ENCODE measurements at places on chromosomes 2 and 18.
A peak's percentile ranks its signal among the peaks of the same experiment; 100 is the strongest.

- DNase-seq, result no peak
Measured at GRCh38 chr2:144240656-144241339, 279.1 kb downstream of the ZEB2 start.

DNA sequence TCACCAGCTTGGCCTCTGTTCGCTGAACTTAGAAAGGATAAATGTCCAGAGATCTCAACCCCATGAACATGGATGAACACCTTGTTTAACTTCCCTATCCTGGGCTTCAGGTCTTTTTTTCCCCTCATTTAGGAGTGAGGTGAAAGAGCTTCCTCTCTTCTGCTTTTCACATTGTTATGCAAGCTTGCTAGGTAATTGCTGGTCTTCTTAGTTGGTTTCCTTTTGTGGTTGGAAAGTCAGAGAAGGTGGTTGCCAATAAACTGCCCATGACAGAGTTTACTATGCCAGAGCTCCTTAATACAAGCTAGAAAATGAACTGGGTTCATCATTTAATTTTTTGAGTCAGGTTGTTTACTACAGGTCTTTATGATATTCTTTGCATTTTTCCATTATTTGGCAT, 16.6 kb downstream of the SLC9A4 start:
- DNase-seq, result no peak

- DNase-seq, result no peak
Measured at GRCh38 chr2:144666032-144666431, 146.1 kb upstream of the ZEB2 start.

GRCh38 chr2:237535385-237536082, 30.8 kb upstream of the PRLH start:
- no peak for DNase-seq

DNA sequence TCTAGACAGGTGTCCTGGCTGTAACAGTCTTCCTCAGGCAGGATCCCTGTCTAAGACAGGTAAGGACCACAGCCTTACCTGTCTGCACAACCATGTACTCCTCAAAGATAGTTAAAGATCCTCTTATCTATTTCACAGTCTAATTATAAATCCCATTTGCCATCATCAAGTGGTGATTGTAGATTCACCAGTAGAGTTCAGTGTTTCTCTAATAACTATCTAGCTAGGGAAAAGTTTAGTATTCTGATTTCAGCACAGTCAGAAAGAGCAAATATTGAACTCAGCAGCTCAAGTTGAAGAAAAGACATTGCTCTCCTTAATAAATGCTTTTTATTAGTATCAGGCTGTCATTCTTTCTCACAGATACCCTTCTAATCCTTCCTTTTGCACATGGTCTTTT, 1305.5 kb upstream of the NXPH2 start:
- no peak for DNase-seq

DNA sequence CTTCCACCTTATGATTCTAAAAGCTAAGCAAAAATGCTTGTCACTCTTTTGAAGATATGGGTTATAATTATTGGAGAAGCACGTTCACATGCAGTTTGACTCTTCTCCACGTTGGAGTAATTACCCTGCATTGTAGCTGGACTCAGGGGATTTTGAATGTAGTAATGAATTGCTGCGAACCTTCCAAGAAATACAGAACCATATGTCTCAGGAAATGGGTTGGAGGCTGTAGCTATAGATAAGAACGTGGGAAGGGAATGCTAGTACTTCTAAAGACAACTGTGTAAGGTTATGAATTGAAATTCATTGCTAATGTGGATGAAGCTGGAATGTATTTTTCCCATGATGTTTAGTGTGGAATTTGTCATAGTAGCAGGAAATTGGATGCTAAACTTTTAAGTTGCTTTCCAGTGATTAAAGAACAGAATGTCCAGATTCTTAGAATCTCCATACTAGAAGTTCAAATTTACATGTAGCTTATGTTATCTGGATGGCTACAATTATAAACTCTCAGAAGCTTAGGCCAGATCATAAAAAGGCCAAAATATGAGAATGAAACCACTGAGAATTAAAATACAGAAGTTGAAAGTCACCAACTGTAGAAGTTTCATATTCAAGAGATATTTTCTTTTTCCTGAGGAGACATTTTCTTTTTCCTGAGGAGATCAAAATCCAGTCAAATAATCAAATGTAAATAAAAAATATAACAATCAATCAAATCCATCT, 27.3 kb upstream of the SPOPL start:
- DNase-seq, result no peak

DNA sequence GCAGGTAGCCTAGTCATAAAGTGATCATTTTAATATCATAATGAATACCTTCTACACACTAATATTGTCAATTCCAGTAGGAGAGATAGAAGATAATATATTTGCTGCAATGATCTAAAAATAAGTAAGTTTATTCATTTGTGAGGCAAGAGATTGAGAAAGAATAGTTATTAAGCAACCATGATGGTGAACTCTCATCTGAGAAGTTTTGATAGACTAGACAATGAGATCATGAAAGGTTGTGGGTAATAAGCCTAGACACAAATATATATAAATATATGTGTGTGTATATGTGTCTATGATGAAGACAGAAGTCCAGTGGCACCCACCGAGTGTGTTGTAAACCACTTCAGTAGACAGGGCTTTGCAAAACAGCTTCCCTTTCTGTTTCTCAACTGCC, 181.0 kb upstream of the CHST9 start:
- no peak for DNase-seq

DNA sequence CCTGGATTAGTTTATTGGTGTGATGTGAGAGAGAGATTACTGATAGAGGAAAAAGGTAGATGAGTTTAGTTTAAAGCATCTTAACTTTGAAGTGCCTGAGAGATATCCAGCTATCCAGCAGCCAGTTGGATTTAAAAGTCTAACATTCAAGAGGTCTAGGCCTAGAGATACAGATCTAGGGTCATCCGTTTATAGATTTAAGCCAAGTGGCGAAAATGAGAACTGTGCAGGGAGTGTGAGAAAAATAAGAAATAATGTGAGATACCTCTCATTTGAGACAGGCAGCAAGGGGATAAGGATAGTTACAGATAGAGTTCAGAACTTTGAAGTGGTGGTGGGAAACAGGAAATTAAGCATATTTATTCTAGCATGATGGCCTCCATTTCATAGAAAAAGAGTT, 5.3 kb upstream of the ORC2 start:
- DNase-seq, result no peak

GRCh38 chr2:42977270-42978174, 185.1 kb upstream of the HAAO start:
- no peak for DNase-seq

GRCh38 chr18:48850822-48851598, 99.8 kb downstream of the SMAD7 start:
- no peak for DNase-seq

DNA sequence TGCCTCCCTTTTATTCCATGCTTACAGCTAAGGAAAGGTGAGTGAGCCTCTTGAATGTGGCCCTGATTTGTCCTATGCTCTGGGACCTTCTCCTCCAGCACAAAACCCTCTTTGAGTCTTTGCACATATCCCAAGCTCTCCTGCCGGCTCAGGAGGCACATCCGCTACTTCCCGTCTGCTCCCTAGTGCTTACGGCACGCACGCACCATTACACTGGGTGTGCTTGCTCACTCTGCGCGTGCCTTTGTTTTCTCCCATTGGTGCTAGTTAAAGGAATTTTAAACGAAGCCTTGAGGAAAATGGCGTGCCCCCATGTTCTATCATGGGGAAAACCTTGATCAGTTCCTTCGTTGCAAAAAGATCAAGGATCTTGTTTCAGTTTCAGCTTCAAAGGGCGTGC, 7.9 kb upstream of the DGKD start:
- no peak for DNase-seq

DNA sequence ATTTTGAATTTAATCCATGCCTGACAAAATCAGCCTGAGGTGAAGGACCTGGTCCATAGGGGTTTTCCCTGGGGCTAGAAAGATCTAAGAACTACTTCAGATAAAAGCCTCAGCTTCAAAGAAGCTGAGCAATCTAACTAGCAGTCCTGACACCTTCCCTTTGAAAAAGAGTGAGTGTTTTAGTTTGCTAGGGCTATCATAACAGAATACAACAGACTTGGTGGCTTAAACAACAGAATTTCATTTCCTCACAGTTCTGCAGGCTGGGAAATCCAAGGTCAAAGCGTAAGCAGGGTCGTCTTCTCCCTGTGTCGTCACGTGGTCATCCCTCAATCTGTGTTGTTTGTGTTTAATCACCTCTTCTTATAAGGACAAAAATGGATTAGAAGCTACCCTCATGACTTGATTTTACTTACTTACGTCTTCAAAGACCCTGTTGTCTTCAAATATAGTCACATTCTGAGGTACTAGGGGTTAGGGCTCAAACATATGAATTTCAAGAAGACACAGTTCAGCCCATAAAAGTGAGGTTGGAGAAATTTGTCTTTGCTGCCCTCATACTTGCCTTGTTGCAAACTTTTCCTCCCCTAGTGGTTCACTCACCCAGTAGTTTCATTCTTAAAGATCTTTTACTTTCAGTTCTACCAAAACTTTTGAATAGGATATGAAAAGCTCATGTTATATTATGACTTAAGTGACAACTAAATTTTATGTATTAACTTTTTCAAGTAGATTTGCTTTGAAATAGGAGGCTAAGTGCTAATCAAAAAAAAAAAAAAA, 673.8 kb downstream of the ARHGAP15 start:
- no peak for DNase-seq

DNA sequence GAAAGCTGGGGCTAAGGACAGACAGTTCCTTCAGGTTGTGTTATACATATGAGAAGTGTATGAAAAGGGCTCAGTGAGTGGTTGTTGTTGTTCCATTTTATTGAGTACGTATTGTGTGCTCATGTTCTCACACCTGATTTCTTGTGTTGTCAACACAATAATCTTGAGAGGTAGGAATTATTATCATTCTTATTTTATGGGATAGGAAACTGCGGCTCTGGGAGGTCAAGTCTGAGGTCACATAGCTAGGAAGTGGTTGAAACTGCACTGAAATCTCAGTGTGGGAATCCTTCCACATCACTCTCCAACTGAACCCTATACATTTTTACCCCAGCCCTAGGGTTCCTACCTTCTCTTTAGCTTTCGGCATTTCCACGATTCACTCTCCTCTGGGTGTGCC, 124.2 kb upstream of the CXCR4 start:
- DNase-seq, result peak; percentile 17
